CD4-positive, alpha-beta T cell treated with Interleukin-21 for 1 hour (primary cell): ENCODE measurements at places on chromosomes 2 and 18.

GRCh38 chr2:231985823-231986261 lies 24.3 kb downstream of the DIS3L2 start:
- DNase-seq, result no peak

DNA sequence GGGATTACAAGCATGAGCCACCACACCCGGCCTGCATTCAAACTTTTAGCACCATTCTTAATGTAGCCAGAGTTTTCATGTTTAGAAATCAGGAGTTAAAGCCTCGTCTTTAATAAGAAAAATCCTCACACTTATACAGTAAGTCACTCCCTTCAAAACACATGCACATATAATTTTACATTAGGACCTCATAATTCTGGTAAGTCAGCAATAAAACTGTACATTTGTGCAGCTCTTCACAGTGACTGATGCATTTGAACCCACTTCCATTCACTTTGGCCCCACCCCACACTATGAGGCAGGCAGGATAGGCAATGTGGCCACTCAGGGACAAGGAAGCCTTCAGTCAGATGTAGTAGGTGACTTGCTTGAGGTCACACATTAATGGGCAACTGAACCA lies 141.7 kb upstream of the SIX3 start:
- no peak for DNase-seq

DNA sequence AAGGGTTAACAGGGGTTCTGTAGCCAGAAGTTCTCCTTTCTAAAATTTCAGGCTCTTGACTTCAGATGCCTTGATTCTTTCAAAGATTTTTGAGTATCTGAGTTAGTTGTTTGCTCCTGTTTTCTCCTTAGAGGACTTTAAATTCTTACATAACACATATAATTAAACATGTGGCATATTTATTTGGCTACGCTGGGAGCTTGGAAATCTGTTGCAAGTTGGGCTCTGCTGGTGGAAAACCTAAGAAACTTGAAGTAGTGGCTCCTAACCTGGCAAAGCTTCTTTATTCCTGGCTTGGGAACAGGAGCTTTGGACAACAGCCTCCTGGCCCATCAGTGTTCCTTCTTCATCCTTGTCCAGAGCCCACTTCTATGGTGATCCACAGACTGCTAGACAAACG lies 72.6 kb downstream of the VIT start:
- DNase-seq, result no peak

DNA sequence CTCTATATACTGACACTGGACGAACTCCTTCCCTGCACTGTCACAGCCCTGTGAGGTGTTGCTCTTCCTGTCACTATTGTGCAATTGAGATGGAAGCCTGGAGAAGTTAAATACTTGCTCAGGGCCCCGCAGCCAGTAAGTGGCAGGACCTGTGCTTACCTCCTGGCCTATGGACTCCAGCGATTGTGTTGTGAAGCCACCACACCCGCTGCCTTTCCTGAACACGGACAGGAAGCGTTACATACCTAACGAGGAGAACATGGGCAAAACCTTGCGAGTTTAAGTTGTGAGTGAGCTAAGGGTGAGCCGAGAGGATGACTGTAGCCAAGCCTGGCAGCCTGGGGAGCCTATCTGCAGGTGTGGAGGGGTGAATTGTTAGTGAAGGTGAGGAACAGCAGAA lies 26.1 kb downstream of the RAB31 start:
- no peak for DNase-seq

- DNase-seq, result no peak
These were observed 1.6 kb downstream of the DSC2 start for GRCh38 chr18:31100436-31101182.

DNA sequence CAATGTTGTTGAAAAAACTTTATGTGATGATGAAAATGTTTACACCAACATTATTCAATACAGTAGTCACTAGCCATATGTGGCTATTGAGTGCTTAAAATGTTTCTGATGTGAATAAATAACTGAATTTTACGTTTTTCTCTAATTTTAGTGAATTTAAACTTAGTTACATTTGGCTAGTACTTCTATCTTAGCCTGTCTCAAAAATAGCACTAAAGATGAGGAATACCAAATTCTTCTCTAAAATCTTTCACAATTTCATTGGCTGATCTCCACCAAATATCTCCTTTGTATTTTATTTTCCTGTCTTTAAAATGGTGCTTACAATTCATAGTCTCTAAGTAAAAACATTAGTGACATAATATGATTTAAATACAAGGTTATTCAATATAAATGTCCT lies 83.7 kb upstream of the RND3 start:
- no peak for DNase-seq

DNA sequence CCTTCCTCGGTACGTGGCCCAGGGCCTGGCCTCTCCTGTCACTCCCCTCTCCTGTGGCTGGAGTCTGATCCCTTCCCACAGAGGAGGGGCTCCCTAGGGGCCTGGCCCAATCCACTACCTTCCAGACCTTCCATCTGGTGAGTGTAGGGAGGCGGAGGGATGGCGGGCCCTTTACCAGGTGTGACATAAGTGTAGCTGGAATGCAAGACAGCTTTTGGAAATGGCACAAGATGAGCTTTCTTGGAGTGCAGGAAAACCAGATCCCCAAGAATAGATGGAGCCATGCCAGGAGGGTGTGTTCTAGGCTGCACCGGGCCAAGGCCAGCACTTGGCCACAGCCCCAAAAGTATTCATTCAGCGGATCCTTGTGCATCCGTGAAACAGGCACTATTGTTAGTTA lies 30.1 kb downstream of the IGFBP5 start:
- DNase-seq, result no peak

GRCh38 chr18:49177071-49177470 lies 226.3 kb upstream of the SMAD7 start:
- DNase-seq, result no peak

DNA sequence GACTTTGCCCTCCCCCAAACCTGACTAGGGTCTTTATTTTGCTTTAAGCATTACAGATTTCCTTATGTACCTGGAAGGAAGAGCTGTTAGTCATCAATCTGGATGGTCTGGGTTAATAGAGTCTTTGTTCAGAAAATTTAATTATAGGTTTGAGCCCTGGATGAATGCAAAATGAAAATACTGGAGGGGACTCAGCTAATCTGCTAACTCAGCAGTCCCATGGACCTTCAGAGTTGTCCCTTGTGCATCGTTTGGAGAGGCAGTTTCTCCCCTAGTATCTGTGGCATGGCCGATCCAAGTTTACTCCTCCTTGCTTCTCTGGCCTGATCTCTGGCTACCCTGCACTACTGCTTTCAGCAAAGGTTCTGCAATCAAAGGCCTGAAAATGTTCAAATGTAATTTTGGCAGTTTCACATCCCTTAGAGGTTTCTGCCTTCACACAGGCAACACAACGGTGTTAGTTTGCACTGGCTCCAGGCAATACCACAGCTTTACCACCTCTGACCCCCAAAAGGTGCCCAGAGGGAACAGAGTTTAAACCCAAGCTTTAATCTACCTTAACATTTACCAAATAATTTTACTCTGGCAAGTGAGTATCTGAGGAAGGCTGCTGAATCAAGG lies 134.3 kb downstream of the THADA start:
- DNase-seq, result no peak

- DNase-seq, result no peak
These were observed 1589.1 kb upstream of the ZEB2 start for GRCh38 chr2:146108993-146109392.

GRCh38 chr2:95001051-95001562 lies 24.4 kb upstream of the MAL start:
- no peak for DNase-seq

DNA sequence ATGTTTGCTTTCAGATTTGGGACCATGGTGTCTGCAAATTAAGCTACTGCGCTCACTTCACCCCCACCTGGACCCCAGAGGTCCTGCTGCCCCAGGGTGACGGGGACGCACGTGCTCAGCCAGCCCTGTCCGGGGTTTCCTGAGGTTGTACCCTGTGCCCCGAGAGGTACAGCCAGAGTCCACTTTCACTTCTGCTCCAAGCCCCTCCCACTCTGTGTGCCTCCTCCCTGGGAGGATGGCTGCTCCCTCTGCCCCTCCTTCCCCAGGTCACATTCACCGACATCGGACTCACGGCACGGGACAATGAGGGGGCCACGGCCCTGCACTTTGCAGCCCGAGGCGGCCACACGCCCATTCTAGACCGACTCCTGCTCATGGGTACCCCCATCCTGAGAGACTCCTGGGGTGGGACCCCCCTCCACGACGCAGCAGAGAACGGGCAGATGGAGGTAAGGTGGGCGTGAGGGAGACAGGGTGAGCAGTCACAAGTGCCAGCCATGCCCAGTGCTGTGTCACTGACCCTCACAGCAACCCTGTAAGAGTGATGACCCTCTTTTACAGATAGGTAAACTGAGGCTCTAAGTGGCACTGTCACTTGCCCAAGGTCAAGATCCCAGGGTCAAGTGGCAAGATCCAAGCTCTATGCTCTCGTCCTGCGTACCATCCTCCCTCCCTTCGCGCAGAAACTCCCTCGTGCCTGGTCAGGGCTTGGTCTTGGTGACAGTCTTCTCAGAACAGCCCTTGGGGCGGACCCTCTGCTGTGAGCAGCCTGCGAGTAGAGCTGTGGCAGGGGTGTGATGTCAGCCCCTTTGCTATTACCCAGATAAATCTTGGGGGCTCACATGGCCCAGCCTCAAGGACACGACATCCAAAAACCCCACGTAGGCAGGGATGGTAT lies 7.6 kb downstream of the ESPNL start:
- peak; percentile 1 for DNase-seq

GRCh38 chr2:134865067-134865787 lies 26.8 kb downstream of the ACMSD start:
- no peak for DNase-seq

DNA sequence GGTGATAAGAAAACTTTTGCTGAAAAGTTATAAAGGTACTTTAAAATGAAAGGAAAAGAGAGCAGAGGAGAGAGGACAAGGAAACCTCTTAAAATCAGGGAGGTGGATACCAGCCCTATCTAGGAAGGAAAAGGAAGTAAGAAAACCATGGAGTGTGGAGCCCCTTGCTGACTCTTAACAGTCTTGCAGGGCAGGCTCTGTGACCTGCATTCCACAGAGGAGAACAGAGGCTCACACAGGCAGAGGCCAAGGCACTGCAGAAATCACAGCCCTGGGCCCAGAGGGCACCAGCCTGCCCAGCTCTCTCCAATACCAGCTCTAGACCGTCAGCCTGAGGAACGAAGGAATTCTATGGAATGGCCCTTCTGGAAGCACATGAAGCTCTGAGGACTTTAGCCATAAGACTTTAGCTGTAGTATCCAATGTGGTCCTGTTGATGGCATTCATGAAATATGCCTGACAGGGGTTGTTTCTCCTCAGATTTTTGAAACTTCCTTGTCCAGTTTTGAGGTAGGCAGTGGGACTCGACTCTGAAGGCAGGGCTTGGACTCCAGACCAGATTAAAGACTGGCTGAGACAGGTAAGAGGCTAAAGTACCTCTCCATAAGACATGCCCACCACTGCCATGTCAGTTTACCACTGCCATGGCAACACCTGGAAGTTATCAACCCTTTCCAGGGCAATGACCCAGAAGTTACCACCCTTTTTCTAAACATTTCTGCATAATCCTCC lies 216.3 kb downstream of the ANAPC1 start:
- DNase-seq, result no peak

GRCh38 chr2:204416236-204416635 lies 129.0 kb upstream of the PARD3B start:
- no peak for DNase-seq

DNA sequence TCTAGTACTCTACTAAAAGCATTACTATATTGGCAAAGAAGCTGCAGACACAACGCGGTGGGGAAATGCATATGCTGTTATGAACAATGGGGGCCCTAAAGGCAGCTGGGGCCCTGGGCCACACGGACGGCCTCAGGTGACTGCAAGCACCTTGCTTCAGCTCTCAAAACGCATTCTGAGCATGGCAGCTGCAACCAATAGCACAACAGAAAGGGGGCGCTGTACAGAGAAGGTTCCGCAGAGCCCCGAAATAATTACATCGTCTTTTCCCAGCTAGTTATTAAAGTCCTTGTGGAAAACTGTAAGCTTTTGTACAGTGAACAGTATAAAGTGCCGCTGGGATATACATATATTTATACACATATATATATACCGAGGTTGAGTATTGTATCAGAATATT lies 45.3 kb upstream of the PXDN start:
- DNase-seq, result no peak

- DNase-seq, result no peak
These were observed 301.8 kb upstream of the ID2 start for GRCh38 chr2:8380026-8380425.
